ENCODE measurements at places on chromosomes 6 and 20. TPM values are rescaled to one million over a fixed set of nuclear protein-coding genes. Genes with fewer than 3 reads are reported as not detected.

GRCh38 chr6:106939208-106939607, 35.3 kb downstream of the CD24 start:
- DNase-seq = no peak

DNA sequence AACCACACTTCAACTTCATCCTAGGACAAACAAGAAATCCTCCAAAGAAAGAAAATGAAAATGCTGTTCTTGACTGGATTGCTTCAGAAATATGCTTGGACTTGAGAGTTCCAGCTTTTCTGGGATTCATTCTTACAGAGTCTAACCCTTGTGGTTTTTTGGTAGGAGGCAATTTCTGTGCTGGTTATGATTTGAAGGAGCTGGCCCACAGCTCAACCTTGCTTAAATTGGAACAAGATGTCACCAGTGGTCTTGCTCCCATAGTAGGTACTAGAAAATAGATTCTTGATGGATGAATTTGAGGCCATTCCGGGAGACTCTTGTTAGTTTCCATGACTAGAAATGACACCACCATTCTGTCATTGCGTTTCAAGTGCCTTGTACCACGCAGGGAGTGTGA, 54.3 kb upstream of the BMP6 start:
- no peak for DNase-seq

DNA sequence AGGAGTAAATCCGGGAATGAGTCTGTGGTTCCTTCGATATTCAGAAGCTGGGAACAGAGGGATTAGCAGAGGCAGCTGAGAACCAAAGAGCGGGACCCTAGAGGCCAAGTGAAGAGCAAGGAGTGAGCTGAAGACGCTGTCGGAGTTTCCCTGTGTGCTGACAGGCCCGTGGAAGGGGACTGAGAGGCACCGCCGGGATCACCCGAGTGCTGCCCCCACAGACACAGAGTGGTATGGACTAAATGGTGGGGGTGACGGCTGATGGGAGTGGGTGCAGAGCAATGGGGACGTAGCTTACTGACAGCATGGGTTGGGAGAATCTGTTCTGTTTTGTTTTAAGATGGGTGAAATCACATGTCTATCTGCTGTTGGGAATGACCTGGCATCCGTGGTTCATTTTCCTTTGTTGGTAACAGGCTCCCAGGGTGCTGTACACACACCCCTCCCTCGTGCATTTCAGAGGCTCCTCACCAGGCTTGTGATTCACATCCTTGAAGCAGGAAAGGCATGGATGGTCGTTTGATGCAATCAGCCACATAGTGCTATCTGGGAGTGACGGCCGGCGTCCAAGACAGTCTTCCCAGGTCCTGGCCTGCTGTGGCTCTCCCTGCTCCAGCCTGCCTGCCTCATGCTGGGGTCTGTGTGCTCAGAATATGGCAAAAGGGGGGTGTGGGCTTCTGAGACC, 97.4 kb downstream of the THBS2 start:
- DNase-seq = no peak

DNA sequence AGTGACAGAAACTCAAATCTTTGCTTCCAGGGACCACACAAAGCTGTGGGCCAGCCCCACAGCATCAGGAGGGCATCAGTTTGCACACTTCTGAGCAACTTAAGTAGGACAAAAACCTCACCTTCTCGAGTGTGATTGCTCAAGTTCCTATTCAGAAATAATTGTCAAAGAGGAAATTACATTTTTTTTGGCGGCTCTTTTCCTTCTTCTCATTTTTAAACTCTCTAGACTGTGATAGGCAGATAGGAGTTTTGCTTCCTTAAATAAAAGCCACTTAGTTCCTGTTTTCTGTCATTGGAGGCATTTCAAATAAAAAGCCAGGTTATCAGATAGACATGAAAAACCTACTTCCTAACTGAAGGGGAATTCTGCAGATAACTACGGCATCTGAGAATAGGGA, 11.2 kb upstream of the TAGAP start:
- DNase-seq = no peak

FYN gene
- 169 TPM for polyA plus RNA-seq

DNA sequence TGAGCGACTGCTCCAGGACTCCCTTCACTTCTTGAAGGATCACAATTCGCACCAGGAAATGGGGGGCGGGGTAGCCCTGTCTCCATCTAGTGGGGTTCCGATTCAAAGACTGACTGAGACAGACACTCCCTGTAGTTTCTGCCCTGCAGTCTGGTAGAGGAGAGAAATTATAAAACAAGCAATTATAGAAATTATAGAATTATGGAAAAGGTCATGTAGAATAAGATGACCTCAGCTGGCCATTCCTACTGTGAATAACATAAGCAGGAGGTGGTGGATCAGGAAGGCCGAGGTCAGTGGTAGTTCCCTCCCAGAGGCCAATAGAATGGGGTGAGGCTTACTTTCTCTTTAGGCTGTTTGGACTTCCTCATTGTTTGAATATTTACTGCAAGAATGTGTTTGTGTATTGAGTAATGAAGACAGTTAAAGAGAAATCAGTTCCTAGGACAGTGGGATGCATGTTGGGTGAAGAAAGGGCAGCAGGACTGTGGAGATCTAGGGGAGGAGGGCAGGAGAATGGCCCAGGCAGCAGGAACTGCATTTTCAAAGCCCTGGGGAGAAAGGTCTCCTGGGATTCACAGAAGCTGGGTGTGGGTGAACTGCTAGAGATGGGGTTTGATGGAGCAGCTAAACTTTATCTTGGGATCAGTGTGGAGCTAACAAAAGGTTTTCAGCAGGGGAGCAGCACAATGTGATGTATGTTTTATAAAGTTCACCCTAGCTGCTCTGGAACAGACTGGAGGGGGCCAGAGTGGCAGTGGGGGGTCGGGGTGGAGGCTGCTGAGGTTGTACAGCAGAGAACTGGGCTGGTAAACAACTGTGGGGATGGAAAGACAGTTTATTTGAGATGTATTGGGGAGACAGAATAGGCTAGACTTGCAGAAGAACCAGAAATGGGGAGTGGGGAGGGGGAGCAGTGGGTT, 2.1 kb downstream of the ZNF341 start:
- no peak for DNase-seq

All from left kidney (tissue), 8 donors.